ENCODE measurements at places on chromosomes 6 and 20. TPM values are rescaled to one million over a fixed set of nuclear protein-coding genes. Genes with fewer than 3 reads are reported as not detected.

CALHM6 gene
- total RNA-seq: 0.75 TPM

GRCh38 chr6:66478705-66479104, 771.7 kb upstream of the EYS start:
- no peak for DNase-seq

- DNase-seq: no peak
These were observed 2.2 kb downstream of the TBC1D20 start for GRCh38 chr20:460180-460579.

- no peak for DNase-seq
These were observed 51.0 kb downstream of the CPXM1 start for GRCh38 chr20:2749343-2749950.

ALDH5A1 gene
- total RNA-seq: 14.6 TPM

- no peak for DNase-seq
These were observed 101.2 kb upstream of the ARMC2 start for GRCh38 chr6:108746836-108747575.

DNA sequence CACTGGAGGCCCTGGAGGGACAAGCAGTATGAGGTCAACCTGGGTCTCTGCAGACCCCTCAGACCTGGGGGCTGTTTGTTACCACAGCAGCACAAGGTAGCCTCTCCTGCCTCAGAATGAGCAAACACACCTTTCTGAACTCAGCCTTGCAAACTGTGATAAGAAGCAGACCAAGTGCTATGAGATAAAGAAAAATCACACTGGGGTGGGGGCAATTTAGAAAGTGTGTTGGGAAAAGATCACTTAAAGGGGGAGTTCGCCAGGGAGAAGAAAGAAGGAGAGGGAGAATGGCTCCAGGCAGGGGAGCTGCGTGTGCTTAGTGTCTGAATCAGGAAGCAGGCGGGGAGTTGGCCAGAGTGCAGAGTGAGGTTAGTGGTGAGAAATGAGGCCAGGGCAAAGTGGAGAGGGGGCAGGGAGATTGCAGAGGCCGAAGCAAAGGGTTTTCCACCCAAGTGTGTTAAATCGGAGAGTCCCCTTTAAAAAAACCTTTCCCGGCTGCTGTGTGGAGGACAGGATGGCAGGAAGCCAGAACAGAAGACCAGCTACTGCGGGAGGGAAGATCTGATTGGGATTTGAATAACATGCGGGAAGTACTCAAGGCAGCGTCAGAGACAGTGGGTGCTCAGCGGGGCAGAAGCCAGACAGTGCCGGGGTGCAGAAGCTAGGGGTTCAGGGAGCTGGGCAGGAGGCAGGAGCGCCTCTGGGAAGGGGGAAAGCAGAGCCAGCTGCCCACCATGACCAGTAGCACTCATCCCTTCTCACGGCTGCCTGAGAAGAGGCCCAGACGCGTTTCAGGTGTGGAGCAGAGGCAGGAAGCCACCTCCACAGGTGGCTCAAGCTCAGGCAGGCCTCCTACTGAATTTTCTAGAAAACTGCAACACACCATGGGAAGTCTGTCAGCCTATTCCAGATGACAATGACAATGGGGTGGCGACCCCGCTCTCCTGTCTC, 9.0 kb downstream of the ADA start:
- no peak for DNase-seq

DNA sequence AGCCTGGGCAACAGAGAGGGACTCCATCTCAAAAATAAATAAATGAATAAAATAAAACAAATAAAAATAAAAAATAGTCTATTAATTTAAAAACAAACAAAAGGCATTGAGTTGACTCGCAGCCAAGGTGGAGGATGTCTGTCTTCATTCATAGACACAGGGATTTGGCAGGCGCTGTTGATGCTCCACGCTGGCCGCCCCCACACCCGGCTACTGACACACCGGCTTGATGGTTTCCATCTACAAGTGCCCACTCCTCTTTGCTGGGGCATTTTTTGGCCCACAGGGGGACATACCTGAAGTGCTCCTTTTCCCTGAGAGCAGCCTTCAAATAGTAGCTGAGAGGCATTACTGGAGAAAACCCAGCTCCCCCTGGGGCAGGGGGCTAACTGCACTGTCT, 178.3 kb upstream of the RALGAPA2 start:
- DNase-seq: no peak

- no peak for DNase-seq
These were observed 313.4 kb upstream of the BTBD3 start for GRCh38 chr20:11604339-11604738.

DNA sequence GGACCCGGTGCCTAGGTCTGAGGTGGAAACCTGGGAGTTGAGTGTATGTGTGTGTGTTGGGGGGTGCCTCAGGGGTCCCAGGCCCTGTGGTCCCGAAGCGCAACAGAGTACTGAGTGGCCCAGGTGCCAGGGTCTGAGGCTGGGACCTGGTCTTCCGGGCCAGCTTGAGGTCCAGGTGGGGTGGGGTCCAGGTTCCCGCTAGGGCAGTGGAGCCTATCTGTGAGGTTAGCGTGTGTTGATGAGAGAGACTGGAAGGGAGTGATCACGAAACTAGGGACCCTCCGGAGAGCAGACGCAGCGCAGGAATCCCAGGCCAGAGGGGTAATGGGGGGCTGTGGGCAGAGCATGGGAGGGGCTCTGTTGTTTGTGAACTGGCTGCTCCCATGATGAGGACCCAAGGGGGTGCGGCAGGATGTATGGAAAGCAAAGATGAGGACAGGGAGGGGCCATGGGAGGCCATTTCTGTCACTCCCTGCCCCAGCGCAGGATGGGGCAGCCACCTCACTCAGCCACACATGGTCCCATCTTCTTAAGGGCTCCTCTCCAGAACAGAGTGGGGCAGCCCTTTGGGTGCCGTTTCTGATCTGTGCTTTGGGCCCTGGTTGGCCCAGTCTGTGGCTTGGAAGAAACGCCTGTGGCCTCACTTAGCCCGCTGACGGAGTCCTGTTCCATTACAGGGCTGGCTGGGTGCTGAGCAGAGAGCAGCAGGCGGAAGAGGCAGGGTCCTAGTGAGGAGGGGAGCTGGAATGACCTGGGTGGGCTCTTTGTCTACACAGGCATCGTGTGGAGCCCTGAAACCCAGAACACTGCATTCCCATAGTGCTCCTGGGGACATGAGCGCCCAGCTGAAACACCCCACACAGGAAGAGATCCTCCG, 872 bp downstream of the HSPA12B start:
- DNase-seq: no peak

DNA sequence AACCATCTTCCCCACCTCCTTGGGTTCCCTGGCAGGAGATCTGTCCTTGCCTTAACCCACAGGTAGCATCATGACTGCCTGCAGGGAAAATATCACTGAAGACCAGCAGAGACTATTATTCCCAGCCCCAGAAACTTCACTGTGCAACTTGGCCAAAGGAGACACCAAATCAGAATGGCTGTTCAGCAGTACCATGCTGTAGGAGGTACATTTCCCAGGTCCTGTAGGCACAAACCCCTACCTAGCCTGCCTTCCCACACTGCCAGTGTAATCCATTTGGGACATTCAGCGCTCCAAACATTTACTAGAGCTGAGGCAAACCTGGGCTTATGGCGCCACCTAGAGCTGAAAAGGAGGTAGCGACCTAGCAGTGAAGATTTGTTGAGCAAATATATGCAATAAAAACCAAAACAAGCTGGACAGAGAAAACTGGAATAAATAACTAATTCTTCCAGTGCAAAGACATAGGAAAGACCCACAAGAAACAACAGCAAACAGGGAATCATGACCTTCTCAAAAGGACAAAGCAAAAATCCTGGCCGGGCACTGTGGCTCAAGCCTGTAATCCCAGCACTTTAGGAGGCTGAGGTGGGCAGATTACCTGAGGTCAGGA, 60.3 kb downstream of the VTA1 start:
- DNase-seq: peak; percentile 20

DNA sequence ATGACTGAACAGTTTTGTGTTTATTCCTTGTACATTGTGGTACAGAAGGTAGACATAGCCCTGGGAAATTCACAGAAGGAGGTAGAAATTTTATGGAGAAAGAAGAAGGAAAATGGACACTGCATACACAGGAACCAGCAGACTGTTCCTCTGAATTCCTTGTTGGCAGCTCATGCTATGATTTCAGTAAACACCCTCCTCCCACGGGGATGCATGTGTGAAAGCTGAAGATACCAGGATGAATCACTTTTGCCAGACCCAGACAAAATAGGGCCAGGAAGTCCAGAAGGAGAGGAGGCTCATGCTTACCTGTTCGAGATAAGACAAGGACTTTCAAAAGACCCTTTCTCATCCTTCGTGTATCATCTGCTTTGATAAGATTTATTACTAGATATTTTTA, 110.3 kb upstream of the GGTLC1 start:
- DNase-seq: no peak

IGF2R gene
- total RNA-seq: 144 TPM

DNA sequence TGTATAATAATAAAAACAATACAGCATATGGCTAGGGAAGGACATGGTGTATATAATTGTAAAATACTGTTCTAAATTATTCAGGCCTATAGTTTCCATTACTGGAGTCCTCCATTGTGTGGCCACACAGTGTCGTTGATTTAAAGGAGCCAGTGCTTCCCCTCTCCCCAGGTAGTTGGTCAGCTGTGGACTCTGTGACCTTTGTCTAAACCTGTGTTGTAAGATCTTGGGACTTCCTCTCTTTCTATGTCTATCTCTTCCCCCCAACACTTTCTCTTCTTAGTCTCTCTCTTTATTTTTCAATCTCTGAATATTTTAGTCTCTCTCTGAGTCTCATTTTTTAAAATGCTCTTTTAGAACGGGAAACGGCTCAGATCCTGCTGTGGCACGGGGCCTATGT, 35.6 kb downstream of the BRPF3 start:
- no peak for DNase-seq

- no peak for DNase-seq
These were observed 24.6 kb upstream of the ID4 start for GRCh38 chr6:19812512-19813119.

PLN gene
- 0.55 TPM for total RNA-seq

- no peak for DNase-seq
These were observed 74.3 kb downstream of the RPS12 start for GRCh38 chr6:132888701-132889100.

SFTA2 gene
- 2.6 TPM for total RNA-seq

MUCL3 gene
- total RNA-seq: not detected

AGPAT4 gene
- total RNA-seq: 44.2 TPM

DNA sequence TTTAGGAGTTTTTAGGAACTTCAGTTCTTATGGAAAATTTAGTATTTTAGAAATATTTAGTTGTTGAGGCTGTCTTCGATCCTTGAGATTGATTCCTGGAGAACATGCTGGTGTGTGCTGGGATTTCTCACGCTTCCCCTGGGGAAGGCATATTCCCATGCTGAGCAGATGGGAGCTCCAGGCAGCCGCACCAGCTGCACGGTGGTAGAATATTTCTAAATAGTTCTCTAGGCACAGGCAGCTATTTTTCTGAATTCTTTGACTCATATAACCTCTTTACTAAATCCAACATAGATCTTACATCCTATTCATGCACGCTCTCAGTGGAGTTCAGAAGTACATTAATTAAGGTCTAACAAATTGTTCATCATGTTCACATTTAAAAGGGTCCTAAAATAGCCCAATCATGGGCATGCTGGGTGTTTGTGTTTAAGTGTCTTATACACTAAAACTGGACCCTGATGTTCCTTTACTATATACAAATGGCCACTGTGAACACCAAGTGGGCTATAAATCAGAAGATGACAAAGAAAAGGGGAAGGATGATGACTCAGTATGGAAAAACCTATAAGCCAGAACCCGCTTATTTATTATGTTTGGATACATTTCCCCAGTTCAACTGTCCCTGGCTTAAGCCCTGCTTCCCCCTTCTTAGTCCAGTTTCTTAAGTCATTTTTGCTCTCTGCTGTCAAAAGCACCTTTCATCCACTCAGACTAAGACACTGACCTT, 138.5 kb downstream of the UST start:
- no peak for DNase-seq

- DNase-seq: no peak
These were observed 389.2 kb upstream of the CITED2 start for GRCh38 chr6:139763468-139764210.

GRCh38 chr20:41304424-41305079, 13.0 kb downstream of the ZHX3 start:
- no peak for DNase-seq

ZNF334 gene
- 38.0 TPM for total RNA-seq

Measured in progenitor cell of endocrine pancreas (in vitro differentiated cells).